ENCODE measurements at places on chromosomes 11 and 22.

DNA sequence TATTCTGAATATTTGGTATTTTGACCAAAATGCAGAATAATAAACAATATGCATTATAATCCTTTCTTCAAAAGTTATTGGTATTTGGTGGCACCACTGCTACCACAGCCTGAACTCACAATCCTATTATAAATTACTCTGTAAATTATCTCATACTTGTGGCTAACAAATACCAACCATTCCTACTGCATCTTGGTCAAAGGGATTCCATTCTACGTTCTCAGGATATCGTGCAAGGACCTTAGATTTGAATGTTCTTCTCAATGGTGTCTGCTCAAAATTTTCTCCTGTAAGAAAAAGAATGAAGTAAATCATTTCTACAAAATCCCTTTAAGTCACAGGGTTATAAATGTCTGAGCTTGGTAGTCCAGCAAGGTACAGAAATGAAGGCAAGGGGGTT, 58.7 kb downstream of the DENND5A start:
- no peak for DNase-seq

- DNase-seq = peak; percentile 26
These were observed 11.9 kb downstream of the SNX19 start for GRCh38 chr11:130904380-130904779.

GRCh38 chr11:63889344-63889743, 27.6 kb downstream of the RCOR2 start:
- DNase-seq = no peak

DNA sequence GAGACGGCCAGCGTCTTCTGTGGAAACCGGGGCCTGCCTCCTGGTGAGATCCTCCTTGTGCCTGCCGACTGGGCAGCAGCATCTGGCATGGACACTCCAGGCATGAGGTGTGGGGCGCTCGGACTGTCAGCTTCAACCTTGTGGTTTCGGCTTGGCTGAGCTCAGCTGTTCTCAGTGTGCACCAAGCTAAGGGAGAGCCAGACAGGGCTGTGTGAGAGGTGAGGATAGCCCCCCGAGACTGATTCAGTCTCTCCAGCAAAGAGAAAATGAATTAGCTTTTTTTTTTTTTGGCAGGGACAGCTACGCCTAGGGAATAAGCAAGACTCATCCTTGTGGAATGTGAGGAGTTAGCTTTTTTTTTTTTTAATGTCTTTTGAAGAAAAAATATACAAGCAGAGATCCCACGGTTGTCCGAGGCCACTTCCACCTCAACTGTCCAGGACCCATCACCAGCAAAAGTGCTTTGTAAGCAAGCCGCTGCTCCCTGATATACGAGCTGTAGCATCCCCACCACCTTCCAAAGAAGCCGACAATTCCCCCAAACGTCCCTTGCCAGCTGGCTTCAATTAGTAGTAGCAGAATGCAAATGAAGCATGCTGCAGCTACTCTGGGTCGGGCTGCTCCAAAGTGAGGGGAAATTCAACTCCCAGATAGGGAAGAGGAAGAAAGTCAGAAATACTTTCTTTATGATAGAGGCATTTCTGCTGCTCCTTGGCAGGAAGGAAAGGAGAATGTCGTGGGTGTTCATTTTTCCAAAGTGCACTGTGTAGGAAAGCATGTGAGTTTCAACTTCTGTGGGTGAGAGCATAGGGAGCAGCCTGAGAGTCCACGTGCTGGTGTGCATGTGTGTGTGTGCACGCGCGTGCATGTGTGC, 9.7 kb upstream of the THY1 start:
- no peak for DNase-seq

- peak; percentile 95 for DNase-seq
These were observed at the start of gene FANCF for GRCh38 chr11:22625448-22626287. Gene FANCF (minus strand): TSS chr11:22625823. CDS start chr11:22625810, 13 bp downstream.

GRCh38 chr11:69039501-69039900, 9.2 kb upstream of the TPCN2 start:
- DNase-seq = no peak

- DNase-seq = peak; percentile 13
These were observed 10.2 kb downstream of the ARAP1 start for GRCh38 chr11:72741849-72742512.

DNA sequence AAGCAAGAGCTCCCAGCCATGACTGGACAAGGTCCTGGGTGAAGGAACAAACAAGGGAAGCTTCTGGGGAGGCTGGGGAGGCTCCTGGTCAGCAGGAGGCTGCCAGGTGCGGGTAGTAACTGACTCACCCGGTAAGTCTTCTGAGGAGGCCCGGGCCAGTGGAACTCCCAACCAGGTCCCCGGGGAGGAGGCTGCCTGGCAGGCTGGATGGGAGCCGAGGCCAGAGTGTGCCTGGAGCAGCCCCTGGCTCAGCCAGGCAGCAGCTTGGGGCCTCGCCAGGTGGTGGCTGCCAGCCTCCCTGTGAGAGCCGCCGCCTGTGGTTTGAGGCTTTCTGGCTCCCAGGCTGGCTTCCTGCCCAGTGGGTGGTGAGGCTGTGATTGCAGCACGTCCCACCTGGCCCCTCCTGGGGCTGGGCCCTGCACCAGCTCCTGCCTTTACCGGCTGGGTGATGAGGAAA, 46.2 kb downstream of the IGF2 start:
- DNase-seq = no peak

DNA sequence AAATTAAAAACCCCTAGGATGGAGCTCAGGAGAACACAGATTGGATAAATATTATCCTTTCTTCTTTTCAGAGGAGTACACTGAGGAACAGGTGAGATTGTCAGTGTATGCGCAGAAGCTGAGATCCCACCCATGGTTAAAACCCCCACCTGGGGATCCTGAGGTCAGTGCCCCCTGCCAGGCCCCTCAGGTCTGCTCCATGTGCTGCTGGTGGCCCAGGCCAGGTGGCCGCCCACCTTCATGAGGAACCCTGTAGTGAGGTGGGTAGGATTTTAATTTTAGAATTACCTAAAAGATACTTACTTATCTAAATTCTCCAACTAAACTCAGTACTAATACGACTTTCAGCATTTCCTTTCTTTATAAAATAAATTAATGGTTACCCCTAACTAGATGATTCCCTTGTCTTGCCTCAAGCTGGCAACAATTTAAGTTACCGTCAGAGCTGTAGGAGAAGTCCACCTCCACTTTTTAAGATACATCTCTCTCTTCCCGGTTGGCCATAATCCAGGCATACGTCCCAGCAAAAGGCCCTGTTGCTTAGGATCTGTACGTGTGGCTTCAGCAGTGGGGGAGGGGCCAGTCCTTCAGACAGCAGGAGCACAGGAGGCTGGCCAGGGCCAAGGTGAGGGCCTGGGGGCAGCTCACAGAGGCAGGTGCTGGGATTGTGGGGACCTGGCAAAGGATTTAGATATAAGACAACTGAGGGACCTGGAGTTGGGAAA, 61.5 kb upstream of the PITPNB start:
- no peak for DNase-seq
